Right renal pelvis (tissue), 4 donors: ENCODE measurements at places on chromosomes 7 and 10.

DNA sequence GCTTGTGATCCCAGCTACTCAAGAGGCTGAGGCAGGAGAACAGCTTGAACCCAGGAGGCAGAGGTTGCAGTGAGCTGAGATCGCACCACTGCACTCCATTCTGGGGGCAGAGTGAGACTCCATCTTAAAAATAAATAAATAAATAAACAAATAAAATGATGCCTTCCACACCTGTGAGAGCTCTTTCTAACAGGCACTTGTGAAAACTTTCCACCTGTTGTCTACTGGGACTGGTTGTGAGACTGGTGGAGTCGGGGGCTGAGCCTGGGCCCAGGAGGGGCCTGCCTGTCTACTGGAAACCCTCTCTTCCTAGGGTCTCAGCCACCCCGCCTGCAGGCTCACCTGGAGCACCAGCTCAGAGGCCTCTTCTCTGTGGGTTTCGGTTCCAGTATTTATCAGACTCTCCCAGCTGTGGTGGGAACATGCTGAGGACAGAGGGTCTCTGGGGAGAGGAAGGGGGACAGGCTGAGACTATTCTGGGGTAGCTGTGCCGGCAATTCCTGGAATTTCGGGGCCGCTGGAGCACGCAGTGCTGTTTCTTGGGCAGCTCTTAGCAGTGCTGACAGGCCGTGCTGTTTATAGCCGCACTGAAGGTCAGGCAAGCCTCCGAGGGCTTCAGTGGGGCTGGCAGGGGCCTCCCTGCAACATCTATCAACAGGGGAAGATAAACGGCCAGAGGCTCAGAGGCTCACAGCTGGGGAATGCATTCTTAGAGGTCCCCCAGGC is 3.8 kb downstream of the LDB3 start:
- DNase-seq, result no peak

- DNase-seq, result no peak
Observed at GRCh38 chr7:113918946-113919345, at the start of gene PPP1R3A. Gene PPP1R3A (minus strand): TSS chr7:113919009. CDS start chr7:113918996, 13 bp downstream.

GRCh38 chr10:102835007-102835482 is 2.2 kb downstream of the CYP17A1 start:
- peak; percentile 73 for DNase-seq

- no peak for DNase-seq
Observed at GRCh38 chr7:386385-386784, 96.4 kb downstream of the FOXL3 start.

- no peak for DNase-seq
Observed at GRCh38 chr7:107501593-107501992, 31.7 kb downstream of the GPR22 start.

GRCh38 chr10:123655751-123656150 is 10.4 kb upstream of the GPR26 start:
- no peak for DNase-seq

- no peak for DNase-seq
Observed at GRCh38 chr10:106626371-106626770, 538.1 kb downstream of the SORCS1 start.

- no peak for DNase-seq
Observed at GRCh38 chr7:128302139-128302538, 41.6 kb downstream of the RBM28 start.

- no peak for DNase-seq
Observed at GRCh38 chr7:45573661-45574415, at the start of gene ADCY1. Gene ADCY1 (plus strand): TSS chr7:45574368. CDS start chr7:45574544, 176 bp downstream.

DNA sequence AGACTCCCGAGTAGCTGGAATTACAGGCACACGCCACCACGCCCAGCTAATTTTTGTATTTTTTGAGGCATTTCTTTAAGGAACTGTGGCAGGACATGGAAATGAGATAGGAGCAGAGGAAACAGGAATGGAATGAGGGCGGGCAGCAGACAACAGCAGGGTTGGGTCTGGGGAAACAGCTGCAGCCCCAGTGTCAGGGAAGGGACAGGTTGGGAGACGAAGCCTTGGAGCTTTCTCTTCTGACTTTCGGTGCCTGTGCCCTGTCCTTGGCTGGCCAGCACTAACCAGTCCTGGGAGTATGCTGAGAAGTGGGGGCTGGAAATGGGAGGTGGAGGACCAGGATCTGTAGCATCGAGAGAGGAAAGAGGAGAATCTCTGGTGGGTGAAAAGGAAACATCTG is 47.4 kb downstream of the ATOH7 start:
- DNase-seq, result no peak

GRCh38 chr7:31106303-31107105 is 54.4 kb downstream of the ADCYAP1R1 start:
- no peak for DNase-seq

- DNase-seq, result no peak
Observed at GRCh38 chr7:29413626-29414136, 150.0 kb upstream of the PRR15 start.

DNA sequence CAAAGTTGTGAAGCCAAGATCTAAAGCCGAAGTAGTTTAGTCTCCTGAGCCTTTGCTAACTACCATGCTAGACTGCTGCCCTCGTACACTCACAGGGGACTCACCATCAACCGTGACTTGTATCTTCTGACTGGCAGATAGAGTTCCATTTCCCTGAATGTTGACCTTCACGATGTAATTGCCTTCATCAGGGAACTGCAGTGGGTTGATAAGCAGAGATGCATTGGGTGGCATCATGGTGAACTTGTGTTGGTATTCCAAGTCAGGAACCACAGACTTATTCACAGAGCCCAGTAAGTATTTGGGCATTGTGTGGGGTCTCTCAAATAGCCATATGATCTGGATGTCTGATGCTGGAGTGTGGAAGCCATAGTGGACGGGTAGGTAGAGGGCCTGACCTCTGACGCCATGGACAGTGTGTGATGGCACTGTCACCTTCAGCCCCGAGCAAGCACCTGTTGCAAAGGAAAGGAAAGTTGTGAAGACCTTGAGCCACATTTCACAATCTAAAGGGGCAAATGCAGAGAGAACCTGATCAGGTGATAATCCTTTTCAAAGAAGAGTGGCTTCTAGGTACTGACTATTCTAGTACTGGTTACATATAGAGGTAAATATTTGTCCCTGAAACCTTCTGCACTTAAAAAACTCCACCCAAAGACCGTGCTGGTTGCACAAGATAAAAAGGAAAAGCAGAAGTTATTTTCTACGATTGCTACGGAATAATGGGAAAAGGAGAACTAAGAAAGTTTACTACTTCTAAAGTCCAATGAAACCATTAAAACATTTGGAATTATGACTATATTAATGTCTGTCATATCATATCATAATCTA is 7.1 kb downstream of the HEPACAM2 start:
- DNase-seq, result no peak

DNA sequence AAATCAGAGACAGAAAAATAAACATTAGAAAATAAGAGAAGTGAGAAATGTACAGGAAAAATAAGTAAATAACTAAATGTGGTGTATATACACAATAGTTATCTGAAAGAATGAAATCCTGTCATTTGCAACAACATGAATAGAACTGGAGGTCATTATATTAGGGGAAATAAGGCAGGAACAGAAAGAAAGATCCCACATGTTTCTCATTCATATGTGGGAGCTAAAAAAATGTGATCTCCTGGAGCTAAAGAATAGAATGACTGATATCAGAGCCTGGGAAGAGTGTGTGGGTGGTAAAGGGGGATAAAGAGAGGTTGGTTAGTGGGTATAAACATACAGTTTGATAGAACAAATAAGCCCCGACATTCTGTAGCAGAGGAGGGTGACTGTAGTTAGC is 27.3 kb downstream of the PLXDC2 start:
- DNase-seq, result no peak

DNA sequence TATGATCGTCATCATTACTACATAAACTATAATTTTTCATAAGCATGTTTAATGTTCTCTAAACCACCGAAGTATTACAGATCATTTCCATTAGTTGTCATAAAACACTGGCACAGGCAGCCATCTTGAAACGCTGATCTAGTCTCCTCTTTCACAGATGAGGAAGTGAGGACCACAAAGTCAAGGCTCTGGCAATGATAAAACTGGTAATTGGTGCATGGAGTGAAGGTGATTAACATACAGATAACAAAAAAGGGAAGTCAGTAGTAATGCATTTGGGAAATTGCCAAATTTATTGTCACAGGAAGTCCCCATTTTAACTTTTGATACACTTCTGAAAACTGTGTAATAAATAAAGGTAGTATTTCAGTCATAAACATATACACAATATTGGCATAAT is 49.3 kb downstream of the FBXL13 start:
- DNase-seq, result no peak

GRCh38 chr7:21300692-21301091 is 127.2 kb upstream of the SP4 start:
- no peak for DNase-seq

GRCh38 chr7:82235713-82236112 is 207.9 kb downstream of the CACNA2D1 start:
- DNase-seq, result no peak

DNA sequence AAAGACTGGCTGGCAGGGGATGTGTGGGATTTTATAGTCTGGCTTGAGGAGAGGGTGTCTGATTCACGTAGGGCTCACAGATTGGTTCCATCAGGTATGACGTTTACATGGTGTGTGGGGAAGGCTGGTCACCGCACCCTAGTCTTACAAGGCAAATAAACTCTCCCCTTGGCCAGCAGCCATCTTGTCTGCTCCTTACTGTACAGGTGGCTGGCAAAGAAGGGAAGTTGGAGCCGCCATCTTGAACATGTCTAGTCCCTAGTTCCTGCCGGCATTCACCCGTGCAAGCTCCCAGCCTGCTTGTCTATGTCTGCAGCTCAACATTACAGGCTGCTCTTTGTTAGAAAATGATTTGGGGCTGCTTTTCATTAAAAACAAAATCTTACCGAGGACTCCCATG is 97.6 kb downstream of the RAMP3 start:
- DNase-seq, result no peak

- no peak for DNase-seq
Observed at GRCh38 chr7:1220977-1221745, 11.5 kb upstream of the UNCX start.

DNA sequence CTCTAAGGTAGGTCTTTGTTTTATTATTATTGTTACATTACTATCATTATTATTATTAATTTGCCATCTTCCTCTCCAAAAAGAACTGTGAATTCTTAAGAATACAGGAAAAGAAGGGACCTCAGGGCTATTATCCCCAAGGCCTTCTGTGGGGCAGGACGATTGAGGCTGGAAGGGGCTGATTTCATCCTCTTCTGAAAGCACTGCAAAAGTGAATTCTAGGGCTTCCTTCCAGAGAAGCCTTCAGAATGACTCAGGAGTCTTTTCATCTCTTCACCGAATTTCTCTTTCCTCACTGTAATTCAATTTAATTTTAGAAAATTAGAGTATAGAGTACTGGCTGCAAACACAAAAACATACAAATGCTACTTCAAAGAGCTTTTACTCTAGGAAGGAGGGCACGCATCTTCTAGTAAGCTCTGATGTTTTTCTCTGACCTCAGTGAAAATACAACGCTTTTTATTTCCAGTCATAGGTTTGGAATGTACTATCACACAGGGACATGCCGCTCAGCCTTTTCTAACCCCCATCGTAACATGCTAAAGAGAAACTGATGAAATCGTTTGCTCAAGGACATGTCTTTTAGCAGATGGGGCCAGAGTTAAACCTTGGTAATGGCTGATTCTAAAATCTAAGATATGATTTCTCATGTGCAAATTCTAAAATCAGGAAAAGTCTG is 280.2 kb upstream of the PITRM1 start:
- no peak for DNase-seq

- no peak for DNase-seq
Observed at GRCh38 chr7:101976411-101976810, 159.0 kb downstream of the CUX1 start.

DNA sequence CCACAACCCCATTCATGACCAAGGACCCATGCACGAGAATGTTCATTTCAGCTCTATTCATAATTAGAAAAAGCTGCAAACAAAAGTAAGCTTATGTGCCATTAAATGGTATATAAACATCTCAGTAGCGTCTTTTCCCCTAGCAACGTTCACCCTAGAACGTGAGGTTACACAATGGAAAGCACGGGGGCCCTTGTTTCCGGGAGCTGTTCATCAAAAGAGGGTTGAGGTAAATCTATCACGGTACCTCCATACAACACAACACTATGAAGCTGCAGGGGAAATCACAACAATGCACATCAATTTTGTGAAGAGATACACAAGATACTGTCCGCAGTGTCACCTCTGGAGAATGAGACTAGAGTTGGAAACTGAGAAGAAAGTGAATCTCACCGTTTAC is 80.9 kb upstream of the DDC start:
- no peak for DNase-seq

- no peak for DNase-seq
Observed at GRCh38 chr7:130741331-130741995, 7.5 kb upstream of the KLF14 start.

DNA sequence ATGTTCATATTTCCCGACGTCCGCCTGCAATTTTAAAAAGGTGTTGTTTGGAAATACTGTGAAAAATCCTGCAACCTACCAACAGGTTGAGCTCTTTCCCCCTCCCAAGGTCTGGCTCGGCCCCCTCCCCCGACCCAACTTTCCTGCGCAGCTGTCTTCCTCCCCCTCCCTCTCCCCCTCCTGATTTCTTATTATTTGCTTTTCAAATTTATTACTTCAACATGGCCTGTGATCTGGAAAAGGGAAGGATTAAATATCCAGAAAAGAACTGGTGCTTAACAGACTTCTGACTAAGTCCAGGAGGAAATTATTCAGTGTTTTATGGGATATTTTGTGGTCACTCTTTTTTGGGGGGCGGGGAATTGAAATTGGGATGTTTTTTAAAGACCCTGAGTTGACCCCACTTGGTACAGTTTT is 2.4 kb downstream of the ARID5B start:
- no peak for DNase-seq

GRCh38 chr7:3559278-3559677 is 258.2 kb downstream of the SDK1 start:
- no peak for DNase-seq

DNA sequence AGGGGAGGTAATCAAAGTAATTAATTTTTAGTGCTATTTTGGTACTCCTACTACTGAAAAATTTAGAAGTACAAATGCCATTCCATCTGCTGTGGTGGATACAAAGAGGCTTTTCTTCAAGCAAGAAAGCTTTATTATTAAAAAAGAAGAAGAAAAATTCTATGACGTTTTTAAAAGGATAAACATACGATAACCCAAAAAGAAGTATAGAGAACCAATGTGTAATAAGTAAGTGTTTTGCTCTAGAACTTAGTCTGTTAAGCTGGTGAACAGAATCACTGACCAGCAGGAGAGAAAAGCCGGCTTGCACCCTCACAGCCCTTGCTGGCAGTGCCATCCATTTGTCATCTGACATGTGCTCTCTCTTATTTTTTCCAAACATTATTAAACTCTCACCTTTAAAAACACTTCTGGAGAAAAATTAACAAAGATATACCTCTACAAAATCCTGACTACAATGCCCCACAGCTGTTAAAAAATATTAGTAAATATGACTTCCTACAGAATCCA is 81.5 kb downstream of the SRPK2 start:
- no peak for DNase-seq

DNA sequence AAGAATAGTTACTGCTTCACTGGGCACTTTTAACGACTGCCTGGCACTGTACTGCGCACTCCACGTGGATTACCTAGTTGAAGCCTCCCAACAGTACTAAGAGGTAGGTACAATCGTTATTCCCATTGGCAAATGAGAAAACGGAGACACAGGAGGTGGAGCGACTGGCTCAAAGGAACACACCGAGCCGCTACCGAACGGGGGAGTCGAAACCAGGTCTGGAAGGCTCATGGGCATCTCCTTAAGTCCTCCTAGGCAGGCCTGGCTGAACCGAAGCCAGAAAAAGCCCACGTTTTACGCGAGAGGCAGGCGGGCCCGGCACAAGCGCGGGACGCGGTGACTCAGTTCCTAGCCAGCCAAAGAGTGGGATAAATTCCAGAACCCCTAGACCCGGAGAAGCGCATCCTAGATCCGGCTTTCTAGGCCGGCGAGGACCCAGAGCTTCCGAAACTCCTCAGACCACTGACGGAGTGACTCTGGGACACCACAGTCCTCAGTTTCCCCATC is 472 bp downstream of the PDAP1 start:
- no peak for DNase-seq
